AG04449 (cell line): ENCODE measurements at places on chromosomes 3 and 15.

DNA sequence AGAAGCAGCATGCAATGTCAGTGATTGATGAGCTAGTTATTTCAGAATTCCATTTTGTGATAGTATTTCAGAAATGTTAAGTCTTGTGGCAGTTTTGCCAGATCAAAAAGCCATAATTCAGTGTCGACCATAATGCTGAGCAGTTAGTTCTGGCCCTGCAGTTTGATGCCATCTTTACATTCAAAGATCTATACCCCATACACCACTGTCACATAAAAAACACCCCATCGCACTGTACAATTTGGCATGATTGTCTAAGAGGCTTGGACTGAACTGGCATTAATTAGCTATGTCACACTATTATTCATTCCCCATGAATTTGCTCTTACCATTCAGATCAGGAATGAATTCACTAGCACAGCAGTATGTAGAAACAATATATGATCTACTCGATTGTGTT, 127.7 kb upstream of the EPHA3 start:
- no peak for DNase-seq

- no peak for DNase-seq
These were observed 48.2 kb upstream of the SLC9A9 start for GRCh38 chr3:143896486-143896885.

DNA sequence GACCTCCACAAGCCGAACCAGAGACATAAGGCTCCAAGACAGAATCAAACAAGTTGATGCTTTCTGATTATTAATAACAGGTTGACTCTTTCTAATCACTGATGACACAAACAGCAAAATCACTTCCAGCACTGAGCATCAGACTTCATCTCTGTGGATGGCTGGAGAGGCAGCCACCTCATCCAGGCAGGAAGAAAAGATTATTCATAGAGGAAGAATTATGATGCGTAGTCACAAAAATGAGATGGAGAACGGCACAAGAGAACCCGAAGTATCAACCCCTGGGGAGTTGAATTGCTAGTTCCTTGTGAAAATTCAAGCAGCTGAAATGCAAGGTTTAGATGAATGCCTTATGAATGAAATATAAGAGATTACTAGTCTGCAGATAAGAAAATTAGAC, 49.9 kb upstream of the LMCD1 start:
- no peak for DNase-seq

DNA sequence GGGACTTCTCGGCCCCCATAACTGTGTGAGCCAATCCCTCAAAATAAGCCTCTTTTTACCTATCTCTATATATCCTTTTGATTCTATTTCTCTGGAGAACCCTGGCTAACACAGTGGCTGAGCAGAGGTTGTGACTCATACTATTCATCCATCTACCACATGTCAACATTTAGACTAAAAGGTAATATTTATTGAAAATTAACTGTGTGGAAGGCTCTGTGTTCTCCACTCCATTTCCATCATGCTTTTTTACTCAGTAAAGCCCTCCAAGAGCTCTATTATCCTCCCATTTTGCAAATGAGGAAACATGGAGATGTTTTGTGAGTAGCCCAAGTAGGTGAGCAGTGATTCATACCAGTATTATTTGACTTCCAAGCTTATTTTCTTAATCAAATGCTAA, 217.9 kb upstream of the DCBLD2 start:
- DNase-seq = no peak

DNA sequence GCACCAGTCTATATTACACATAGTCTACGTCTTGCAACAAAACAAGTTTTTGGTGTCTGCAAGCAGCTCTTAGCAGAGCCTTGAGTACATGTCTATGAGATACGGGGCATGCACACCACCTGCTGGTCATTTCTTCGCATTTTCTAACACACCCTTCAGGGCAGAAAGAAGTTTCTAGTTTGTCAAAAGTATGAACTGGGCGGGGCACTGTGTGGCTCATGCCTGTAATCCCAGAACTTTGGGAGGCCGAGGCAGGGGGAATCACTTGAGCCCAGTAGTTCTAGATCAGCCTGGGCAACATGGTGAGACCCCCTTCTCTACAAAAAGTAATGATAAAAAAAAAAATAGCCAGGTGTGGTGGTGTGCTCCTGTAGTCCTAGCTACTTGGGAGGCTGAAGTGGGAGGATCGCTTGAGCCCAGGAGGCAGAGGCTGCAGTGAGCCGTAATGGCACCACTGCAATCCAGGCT, 64.2 kb upstream of the ARL8B start:
- DNase-seq = peak; percentile 46

DNA sequence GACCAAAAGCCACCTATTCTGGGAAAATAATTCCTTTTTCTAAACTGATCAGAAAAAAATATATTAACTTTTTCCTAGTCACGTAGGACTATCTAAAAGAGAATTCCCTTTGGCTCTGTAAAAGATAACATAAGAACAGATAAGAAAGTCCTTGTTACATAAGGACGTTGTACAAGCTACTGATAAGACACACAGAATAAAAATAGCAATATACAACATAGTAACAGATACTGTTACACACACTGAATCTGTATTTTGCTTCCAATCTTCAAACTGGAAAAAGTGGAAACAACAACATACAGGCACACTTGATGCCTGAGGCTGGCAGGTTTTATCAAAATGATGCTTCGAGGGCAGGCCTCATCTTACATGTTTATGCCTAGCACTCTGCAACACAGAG, 59.8 kb downstream of the SNX4 start:
- DNase-seq = no peak

DNA sequence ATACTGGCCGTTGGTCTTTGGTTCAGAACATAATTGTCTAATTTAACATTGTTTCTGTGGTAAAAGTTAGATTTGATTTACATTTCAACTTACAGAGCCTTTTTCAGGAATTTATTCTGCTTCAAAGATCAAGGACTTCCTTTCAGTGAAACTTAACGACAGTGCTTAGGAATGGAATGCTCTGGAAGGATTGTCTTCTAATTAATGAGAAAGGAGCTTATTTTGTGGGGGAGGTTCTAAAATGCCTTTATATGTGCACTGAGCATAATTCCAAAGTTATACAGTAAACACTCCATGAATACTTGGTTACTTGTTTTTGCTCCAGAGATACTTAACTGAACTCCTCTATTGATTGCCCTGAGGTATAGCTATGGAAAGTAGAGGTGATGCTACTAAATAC, 75.7 kb downstream of the CACNA1D start:
- DNase-seq = no peak

DNA sequence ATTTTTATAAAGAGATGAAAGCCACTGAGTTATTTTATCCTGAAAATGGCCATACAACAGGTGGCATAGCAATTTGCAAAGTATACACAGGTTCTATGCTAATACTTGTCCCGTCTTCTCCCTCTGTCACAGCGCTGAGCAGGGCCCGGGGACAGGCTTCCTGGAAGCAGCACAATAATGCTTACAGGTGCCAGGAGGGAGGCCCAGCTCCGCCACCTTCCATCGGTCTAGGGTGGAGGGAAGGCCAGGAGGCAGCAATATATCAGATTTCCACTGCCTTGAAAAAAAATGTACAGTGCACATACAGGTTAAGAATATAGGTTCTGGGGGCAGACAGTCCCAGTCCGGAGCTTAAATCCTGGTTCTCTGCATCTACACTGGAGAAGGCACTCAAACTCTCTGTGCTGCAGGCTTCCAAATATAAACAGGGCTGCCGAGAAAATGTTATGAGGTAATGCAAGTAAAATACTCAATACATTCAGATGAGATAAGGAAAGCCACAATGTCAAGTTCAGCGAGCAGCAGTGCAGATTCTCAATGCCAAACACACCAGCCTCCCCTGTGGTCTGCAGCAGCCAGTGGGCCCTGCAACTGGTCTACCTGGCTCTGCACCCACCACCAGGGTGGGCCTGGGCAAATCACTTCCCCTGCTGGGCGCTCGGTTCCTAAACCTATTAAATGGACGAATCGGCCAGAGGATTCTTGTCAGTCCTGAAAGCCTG, 189.6 kb downstream of the XXYLT1 start:
- DNase-seq = no peak

- peak; percentile 75 for DNase-seq
These were observed 716.5 kb upstream of the CFAP20DC start for GRCh38 chr3:59766200-59766872.

- DNase-seq = no peak
These were observed 130.9 kb upstream of the RASGRP1 start for GRCh38 chr15:38695249-38696108.

DNA sequence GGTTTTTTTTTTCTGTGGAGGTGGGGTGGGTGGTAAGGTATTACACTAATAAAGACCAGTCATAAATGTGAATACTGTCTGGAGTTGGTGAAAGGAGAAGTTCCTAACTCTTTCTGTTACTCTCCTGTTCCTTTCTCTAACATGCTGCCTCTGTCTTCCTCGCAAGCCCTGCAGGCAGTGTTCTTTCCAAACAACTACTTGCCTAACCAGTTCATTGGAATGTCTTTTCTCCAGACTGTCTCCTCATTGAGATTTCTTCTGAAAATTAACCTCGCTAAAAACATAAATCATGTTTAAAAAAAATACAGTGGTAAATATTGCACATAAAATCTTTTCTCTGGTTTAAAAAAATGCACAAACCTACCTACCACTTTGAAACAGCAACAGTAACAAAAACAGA, 135.2 kb downstream of the TP63 start:
- DNase-seq = no peak

- DNase-seq = no peak
These were observed 174.2 kb downstream of the PDE8A start for GRCh38 chr15:85155857-85156256.

DNA sequence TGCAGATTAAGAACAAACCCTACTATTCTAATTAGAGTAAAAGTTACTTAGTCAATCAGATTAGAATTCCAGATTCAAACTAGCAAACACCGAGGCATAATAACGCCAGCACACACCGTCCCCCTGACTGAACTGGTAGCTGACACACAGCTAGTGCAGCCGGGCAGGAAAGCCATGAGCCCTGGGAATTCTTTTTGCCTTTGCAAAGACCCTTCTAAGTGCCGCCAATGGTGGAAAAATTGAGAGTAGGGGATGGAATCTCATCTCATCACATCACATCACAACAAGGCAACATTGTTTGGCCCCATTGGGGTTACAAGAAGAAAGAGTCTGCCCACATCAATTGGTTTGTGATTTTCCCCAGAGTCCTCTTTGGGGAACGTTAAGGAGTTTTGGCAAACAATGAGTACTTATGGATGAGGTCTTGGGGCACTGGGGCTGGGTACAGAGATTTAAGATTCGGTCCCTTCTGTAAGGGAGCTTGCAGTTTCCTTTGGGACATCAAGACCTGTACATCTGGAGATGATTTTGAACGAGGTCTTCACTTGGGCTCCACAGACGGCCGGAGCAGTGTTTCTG, 120.4 kb upstream of the MEF2A start:
- no peak for DNase-seq

DNA sequence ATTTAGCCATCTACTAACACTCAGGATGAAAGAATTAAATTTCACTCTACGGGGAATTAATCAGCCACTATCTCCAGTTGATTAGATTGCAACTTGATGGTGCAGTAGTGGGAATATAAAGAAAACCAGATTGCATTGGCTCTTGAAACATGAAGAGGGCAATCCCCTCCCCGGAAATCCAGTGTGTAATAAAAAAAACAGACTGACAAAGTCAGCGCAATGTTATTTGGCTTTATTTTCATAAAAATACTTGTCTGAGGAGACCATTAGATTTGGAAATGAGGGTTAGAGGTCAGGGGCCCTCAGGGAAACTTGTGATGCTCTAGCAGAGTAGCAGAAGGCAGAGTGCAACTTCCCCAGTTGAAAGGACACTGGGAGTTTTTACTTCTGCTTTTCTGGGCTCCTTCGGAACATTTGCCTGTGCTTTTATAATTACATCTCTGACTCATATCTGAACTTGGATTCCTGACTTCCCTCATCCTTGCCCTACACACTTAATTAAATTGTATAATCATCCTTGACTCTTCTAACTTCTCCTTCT, 326.8 kb downstream of the TUSC7 start:
- DNase-seq = peak; percentile 61

- DNase-seq = no peak
These were observed 119.3 kb downstream of the GLDN start for GRCh38 chr15:51460796-51461195.

- DNase-seq = peak; percentile 19
These were observed 18.1 kb downstream of the H1-8 start for GRCh38 chr3:129560911-129561594.

GRCh38 chr3:70849911-70850699, 537.7 kb upstream of the MDFIC2 start:
- DNase-seq = peak; percentile 83

DNA sequence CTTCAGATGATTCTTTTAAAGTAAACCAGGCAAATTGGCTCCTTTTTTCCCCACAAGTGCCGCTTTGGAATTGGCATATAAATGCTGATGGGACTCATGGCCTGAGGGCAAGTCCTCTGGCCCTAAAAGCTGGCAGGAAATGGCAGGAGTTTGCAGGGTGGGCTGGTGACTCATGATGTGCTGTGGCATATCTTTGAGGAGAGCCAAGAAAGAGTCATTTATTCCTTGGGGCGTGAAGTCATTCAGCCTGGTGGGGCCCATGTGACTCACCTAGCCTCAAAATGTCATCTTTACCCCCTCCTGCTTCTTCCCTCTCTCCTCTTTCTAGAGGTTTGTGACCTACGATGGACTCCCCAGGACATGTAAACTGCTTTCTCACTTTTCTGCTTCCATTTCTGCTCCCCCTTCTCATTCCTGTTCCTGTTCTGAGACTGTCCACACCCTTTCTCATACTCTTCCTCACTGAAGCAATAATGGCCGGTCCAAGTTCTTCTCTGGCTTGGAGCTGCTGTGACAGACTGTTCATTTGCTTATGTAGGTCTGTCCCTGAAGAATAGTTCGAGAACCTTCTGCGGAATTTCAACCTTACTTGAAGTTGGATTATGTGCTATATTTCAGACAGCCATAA, 326.1 kb downstream of the SATB1 start:
- DNase-seq = peak; percentile 46

GRCh38 chr3:30752970-30753369, 141.5 kb downstream of the GADL1 start:
- no peak for DNase-seq

GRCh38 chr3:95612611-95613010, 1201.8 kb upstream of the EPHA6 start:
- no peak for DNase-seq

DNA sequence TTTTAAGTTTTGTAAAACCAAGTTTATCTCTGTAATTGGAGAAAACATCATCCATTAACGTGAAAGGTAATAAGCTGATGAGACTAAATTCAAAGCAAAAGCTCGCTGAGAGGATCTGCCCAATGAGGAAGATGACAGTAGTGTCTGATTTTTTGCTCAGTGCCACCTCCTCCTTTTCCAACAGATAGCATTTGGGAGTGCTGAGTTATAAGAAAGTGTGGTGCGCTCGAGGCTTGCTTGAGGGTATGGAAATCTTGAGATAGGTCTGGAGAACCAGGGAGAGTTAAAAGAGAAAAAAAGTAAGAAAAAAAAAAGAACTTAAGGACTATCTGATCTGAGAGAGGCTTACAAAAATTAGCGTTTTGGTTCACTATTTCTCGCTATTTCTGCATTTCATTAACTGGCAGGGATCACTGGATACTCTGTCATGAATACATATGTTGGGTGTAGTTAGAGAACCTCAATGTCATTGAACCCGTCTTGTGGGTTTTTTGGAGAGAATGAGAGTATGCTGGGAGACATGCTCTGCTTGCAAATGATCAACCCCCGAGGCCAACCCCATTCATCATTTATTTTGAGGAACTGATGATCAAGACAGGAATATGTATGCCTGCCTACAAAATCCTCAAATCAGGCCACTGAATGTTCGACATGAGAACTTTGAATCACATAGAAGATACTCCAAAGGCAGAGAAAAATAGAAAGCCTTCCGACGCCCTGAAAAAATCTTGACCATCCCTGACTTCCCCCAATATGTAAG, 973 bp upstream of the USP13 start:
- DNase-seq = no peak

- DNase-seq = no peak
These were observed 10.0 kb downstream of the CRYGS start for GRCh38 chr3:186534113-186534669.

- DNase-seq = no peak
These were observed 556.4 kb upstream of the CCDC54 start for GRCh38 chr3:106820726-106821362.
